ENCODE measurements at places on chromosomes 12 and 14.

DNA sequence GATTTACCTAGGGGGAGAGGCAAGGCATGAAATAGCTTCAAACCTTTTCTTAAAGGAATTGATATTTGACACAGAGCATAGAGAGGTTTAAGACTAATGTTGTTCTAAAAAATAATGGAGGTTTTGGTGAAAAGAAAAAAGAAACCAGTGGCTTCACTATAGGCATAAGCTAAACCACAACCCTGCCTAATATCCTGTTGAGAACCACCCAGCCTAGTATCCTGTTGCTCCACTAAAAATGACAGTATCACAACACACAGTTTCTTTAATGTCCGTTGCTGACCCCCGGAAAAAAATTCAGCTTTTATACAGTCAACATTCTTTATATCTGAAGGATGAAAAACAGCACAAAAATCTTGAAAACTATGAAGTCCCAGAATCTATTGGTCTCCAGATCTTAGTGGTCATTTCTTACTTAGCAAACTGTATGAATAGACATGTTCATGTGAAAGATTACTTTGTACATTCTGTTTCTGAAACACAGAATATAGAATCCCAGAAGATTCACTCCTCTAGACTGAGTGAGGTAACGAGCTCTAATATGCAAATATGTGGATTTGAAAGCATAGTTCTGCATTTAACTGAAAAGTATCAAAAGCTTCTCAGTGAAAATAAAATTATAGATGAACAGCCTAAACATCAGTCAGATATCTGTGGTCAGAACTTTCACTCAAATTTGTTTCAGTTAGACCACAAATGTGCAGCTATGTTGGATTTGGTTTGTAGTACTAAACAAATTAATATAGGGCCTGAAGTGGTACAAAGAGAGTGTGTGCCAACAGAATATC lies 40.5 kb downstream of the GALC start:
- no peak for DNase-seq

GRCh38 chr12:8554451-8555195 lies 13.9 kb upstream of the CLEC4E start:
- DNase-seq, result no peak

GRCh38 chr12:114961491-114961890 lies 277.5 kb upstream of the TBX3 start:
- no peak for DNase-seq

DNA sequence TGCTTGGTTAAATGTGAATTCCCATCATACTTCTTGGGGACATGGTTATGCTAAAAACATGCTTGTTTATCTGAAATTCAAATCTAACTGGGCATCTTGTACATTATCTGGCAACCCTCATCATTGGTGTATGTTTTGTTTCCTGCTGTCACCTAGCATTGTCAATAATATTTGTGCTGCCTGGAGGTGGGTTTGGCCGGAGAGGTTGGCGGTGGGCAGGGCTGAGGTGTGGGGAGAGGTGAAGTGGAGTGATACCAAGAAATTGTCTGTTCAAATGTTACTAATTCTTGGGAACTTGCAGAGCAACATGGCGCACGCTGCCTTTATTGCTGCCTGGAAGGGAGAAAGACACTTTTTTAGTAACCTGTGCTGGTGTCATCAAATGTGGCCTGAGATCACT lies 280.5 kb downstream of the VRK1 start:
- no peak for DNase-seq

GRCh38 chr12:104215638-104216297 lies at the start of gene TXNRD1:
TXNRD1 (plus strand) TSS chr12:104215779; CDS start chr12:104215803, 24 bp downstream.
- peak; percentile 67 for DNase-seq

- DNase-seq, result no peak
These were observed 9.4 kb downstream of the SETD1B start for GRCh38 chr12:121812921-121813896.

GRCh38 chr12:96078231-96079135 lies 43.1 kb upstream of the LTA4H start:
- DNase-seq, result no peak

GRCh38 chr12:79644274-79645234 lies 46.2 kb downstream of the PAWR start:
- DNase-seq, result no peak

- DNase-seq, result no peak
These were observed 339.0 kb downstream of the KCNH5 start for GRCh38 chr14:62706217-62706616.

DNA sequence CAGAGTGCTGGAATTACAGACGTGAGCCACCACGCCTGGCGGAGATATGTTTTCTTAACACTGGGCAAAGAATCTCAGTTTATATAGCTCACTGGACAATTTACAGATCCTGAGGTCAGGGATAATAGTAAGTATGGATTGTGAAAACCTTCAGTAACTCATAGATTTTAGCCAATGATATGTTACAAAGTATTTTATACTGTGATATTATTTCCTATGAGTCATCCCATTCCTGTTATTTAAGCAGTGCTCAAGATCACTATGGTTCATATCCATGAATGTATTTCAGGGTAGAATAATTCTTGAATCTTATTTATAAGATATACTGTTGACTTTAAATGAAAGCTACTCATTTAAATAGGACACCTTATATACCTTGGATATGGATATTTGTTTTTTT lies 107.2 kb downstream of the RAD51B start:
- DNase-seq, result no peak

DNA sequence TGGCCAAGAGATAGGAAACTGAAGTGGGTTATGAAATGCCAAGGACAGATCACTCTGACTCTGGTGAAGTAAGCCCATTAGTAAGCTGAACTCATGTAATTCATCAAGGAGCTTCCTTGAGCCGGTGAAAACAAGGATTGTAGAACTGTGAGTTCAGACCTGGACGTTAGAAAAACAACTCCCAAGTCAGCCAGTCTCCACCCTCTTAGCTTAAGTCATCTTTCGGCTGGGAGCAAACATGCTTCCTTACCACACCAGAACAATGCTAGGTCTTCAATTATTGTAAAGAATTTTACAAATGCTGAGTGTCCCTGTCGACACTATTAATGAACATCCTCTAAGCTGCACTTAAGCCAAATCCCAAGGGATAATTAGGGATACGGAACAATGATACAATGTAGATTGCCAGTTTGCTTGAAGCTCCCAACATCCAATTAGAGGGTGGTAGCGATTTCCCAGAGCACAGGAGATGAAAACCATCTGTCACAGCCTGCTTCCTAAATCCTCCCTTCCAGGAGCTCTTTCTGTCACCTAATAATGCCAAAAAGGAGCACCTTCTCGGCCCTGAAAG lies 45.7 kb upstream of the VASH1 start:
- DNase-seq, result no peak

- no peak for DNase-seq
These were observed 25.0 kb upstream of the APPL2 start for GRCh38 chr12:105261010-105261409.

- DNase-seq, result no peak
These were observed 1.6 kb downstream of the CMKLR1 start for GRCh38 chr12:108337235-108338223.

DNA sequence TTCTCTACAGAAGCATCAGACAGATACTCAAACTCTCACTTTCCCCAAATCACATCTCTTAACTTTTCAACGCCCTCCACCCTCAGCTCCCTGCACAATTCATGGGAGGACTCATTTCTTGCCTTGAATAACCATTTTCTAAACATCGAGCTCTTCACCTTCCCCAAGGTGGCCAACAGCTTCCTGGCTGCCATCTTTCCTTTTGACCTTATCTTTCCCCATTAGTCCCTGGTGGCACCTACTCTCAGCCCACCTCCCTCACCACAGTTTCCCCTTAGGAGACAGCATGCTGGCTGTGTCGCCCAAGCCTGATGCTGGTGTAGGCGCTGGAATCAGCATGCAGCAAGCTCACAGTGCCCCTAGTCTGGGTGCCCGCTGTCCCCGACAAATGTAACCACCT lies 8.4 kb upstream of the OAS1 start:
- no peak for DNase-seq

- no peak for DNase-seq
These were observed 74.5 kb upstream of the ATF7IP start for GRCh38 chr12:14290951-14291350.

DNA sequence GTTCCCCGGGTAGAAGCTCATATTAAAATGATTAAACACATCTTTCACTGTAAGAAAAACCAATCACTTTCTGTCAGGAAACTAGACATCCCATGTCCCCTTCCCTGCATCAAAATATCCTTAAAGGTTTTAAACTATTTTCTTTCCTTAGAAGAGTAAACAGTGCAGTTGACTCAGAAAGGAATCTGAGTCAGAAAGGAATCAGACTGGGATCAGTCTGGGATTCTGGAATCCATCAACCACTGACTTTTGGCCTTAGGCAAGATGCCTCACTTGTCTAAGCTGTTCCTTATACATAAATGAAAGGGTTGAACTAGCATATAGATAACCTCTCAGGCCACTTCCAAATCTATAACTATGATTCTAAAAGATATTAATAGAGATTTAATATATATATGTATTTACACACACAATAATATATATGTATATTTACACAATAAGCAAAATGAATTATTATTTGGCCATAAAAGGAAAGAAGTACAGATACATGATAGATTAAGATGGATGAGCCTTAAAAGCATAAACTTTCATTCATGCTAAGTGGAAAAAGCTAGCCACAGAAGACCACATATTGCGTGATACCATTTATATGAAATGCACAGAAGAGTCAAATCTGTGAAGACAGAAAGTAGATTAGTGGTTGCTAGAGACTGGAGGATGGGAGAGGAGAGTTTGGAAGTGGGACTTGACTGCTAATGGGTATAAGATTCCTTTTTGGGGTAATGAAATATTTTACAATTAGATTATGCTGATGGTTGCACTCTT lies 114.4 kb downstream of the SLC38A1 start:
- DNase-seq, result no peak

GRCh38 chr12:117049295-117049694 lies 49.9 kb downstream of the TESC start:
- no peak for DNase-seq

DNA sequence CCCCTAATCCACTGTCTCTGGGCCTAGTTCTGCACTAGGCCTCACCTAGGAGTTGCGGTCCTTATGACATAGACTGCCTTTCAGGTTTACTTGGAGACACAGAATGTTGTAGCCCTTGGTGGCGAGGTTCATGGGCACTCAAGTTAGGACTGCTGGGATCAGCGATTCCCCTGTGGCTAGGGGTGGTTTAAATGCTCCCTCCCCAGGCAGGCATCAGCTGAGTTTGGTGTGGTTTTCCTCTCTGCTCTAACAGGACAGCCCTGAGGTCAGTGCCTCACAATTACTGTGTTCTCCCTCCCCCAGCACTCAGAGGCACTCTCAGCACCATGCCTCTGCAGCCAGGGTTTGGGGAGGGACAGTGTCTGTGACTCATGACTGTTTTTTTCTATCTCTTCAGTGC lies 22.2 kb upstream of the RDH16 start:
- no peak for DNase-seq

DNA sequence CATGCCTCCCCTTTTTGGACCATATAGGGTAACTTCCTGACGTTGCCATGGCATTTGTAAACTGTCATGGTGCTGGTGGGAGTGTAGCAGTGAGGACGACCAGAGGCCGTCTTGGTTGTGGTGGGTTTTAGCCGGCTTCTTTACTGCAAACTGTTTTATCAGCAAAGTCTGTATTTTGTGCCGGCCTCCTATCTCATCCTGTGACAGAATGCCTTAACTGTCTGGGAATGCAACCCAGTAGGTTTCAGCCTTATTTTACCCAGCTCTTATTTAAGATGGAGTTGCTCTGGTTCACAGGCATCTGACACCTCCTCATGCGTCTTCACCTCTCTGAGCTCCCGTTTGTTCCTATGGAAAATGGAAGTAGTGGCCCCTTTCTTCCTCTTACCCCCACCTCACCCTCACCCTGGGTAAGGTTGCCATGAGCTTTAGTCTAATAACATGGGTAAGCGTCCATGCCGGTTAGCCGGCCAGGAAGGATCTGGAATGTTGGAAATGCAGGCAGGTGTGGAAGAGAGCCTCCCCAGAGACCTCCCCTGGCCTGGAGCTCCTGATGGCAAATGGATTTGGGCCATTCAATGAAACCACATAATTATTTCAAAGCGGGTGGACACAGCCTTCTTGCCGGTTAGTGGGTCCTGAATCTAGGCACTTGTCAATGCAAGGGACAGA lies 18.6 kb downstream of the HHIPL1 start:
- no peak for DNase-seq

DNA sequence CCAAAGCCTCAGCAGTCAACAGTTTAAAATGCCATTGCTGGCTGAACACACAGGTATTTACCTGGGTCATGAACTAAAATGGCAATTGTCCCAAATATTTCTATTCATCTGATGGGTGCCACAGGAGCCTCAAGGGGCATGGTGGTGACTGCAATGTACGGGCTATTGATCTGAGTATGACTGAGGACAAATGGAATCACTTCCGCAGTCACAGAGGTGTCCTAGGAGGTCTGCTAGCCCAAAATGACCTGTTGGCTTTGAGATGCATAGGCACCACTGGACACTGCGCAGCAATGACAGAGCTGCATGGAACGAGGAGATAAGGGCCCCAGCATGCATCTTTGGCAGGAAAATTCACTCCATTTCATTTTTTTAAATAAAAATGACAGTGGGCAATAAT lies 474.1 kb upstream of the SOX5 start:
- no peak for DNase-seq

DNA sequence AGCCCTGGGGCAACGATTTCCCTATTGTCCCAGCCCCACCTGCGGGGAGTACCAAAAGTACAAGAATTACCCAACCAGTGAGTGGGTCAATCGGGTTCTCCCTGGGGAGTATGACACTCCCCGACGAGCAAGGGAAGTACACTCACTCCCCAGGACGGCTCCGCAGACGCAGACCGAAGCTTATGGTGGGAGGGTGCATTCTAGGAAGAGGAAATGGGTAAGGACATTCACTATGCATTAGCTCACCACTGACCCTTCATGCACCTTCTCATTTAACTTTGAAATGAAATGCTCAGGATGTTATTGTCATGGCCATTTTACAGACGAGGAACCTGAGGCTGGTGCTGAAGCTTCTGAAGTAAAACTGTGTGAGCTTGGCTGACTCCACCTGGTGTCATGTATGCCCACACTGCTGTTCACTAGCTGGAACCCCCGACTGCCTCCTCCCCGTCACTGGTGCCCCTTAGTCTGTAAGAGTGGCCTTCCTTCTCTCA lies 45.8 kb upstream of the TMED10 start:
- DNase-seq, result no peak

GRCh38 chr14:104094709-104095425 lies 9.4 kb downstream of the ASPG start:
- peak; percentile 41 for DNase-seq

GRCh38 chr14:87380054-87380453 lies 612.9 kb downstream of the GALC start:
- no peak for DNase-seq

- no peak for DNase-seq
These were observed 12.5 kb downstream of the FAM222A start for GRCh38 chr12:109726106-109726497.

- DNase-seq, result no peak
These were observed 163.5 kb upstream of the NEDD1 start for GRCh38 chr12:96743606-96744005.

- no peak for DNase-seq
These were observed 250.4 kb downstream of the CHST11 start for GRCh38 chr12:104707194-104707593.

GRCh38 chr12:7602277-7602676 lies 63.4 kb downstream of the APOBEC1 start:
- no peak for DNase-seq
